ENCODE measurements at places on chromosomes 12 and 14.
A peak's percentile ranks its signal among the peaks of the same experiment; 100 is the strongest.

DNA sequence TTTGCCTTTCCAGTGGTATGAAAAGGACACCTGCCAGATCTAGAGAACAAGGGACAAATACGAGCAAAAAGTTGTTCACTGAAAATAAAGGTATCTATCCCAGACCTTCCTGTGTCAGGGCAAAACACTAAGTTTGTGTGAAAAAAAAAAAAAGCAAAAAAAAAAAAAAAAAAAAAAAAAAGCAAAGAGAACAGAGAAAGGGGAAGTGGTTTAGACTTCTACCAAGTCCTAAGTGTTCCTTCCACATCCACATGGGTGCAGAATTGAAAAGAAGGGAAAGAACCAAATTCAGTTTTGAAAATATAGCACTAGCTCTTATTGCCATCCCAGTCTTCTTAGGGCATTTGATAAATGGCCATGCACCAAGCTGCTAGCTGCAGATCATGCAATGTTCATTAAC, 41.7 kb downstream of the ZCRB1 start:
- no peak for DNase-seq

GRCh38 chr12:118249547-118249946, 113.6 kb downstream of the PEBP1 start:
- DNase-seq = no peak

- DNase-seq = no peak
These were observed 15.8 kb downstream of the SLC8B1 start for GRCh38 chr12:113318900-113319628.

DNA sequence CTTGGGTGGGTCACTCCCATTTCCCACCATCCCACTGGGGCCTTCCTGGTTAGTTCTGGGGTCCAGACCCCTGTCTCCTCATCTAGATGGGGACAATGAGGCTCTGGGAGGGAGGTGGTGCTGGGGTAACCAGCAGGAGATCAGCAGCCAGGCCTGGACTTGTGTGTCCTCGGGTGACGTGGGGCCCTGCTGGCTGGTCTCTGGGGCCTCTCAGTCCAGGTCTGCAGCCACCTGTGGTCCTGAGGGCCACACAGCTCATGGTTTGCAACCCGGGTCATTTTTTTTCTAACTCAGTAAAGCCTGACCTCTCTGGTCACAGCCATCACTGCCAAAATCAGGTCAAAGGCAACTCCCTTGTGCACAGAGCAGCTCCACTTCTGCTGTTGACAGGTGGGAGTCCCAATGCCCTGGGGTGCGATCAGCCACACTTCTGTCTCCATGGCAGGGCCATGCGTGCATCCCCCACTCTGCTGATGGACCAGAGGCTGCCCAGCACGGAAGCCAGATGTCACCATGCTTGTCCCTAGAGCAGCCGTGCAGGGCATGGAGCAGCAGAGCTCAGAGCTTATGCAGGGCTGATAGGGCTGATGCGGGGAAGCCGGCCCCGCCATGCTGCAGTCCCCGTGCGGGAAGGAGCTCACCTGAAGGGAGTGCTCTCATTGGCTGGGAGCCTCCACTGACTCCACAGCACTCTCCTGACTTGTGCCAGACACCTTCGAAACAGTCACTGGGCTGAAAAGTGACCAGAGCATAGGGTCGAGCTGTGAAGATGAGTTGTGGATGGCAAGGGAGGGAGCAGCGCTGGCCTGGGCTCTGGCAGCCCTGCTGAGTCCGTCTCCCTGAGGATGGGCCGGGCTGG, 250.9 kb downstream of the ADGRD1 start:
- no peak for DNase-seq

DNA sequence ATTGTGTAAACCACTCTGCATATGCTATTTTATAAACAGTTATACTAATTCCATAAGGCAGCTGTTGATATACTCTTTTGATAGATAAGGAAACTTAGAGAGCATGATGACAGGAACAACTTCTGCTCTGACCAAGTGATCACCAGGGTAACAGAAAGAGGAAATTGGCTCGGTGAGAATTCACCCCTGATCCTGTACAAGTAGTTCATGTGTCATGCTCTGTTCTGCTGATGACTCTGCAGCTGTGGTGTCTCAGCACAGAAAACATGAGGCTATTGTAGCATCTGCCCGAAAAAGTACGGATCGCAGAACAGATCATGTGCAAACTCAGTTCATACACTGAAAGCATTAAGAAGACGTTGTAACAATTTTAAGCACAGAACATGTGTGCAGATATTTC, 345.0 kb downstream of the LRIG3 start:
- DNase-seq = no peak

- no peak for DNase-seq
These were observed 6.8 kb downstream of the ACAD10 start for GRCh38 chr12:111692575-111693210.

DNA sequence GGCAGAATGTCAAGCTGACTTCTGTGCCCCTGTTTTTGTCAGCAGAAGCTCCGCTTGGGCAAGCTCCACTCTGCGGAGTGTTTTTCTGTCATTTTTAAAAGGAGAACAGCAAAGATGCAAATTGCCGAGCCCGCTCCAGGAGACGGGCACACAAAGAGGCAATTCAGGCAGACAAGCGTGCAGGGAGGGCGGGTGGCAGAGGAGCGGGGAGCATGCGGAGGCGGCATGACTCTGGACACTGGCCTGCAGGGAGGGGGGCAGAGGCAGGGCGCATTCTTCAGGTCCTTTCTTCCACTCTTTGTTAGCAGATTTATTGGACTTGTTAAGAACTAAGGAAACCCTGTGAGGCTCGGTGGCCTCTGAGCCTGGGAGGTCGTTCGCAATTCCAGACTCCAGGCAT, 187.3 kb upstream of the RMST start:
- no peak for DNase-seq

DNA sequence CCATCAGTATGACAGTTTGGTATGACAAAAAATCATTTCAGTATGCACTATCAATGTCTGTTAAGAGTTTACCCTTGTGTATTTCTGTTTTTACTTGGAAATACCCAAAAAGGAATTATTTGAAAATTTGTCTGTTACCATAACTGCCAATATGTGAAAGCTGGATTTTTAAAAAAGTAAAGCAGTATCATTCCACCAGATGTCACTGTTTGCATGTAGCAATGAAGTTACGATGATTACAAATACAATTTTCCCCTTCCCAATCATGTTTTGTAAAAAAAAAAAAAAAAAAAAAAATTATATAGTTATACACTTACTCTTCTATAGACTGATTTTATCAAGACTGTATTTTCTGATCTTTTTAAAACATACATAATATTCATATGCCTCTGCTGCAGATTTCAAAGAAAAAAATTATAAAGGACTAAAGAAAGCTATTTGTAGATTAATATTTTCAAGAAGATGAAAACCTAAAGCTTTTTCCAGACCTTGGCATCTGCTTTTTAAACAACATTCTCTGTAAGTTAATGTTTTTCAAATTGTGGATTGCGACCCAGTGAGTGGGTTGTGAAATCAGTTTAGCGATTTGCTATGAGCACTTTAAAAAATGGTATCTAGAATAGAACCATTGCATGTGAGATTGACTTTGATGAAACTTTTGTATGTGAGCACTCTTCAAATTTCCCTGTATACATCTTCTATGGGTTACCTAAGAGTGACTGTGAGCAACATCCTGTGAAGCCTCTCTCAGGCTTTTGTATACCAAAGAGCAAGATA, 114.2 kb downstream of the TTC6 start:
- DNase-seq = peak; percentile 5

DNA sequence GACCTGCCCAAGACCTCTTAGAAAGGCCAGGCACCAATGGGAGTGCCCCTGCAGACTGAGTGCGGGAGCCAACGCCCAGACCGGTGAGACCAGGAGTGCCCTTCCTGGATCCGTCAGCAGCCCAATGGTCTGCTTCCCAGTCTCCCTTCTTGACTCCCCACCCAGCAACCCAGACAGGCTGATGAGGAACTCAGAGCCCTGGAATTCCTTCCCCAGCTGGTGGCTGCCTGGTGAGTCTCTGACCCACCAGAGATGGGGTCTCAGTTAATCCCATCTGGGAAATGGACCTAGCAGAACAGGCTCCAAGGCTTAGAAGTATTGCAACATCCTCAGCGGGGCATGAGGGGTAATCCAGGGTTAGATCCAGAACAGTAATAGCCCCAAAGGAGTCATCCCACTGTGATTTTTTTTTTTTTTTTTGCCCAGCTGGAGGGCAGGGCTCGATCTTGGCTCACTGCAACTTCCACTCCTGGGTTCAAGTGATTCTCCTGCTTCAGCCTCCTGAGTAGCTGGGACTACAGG, 1.5 kb upstream of the RASAL1 start:
- DNase-seq = no peak

GRCh38 chr12:75759842-75760572, 248.6 kb upstream of the KRR1 start:
- no peak for DNase-seq

- no peak for DNase-seq
These were observed 436.9 kb upstream of the TMEM132C start for GRCh38 chr12:127830065-127830460.

Data from NCI-H1436 (cell line).